ENCODE measurements at places on chromosomes 7 and 10.

DNA sequence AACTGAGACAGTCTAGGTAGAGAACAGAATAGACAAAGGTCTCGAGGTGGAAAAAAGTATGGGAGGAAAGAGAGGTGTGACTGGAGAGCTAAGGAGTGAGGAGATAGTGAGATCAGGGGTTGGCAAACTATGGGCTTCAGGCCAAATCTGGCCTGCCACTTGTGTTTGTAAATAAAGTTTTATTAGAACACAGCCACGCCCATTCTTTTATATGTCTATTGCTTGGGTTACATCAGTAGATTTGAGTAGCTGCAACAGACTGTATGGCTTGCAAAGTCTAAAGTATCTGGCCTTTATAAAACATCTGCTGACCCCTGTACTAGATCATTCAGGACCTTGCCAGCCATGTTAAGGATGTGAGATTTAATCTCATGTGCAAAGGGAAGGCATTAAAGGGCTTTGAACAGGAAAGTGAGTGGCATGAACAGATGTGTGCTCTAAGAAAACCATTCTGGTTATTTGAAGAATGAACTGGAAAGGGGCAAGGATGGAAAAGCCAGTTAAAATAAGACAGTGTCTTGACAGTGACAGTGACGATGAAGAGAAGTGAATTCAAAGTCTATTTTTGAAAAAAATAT lies 240.3 kb downstream of the RNLS start:
- DNase-seq, result no peak

GRCh38 chr10:132403511-132404168 lies 6.6 kb downstream of the PWWP2B start:
- peak; percentile 48 for DNase-seq

GRCh38 chr7:142628945-142629344 lies 120.3 kb upstream of the PRSS1 start:
- DNase-seq, result no peak

DNA sequence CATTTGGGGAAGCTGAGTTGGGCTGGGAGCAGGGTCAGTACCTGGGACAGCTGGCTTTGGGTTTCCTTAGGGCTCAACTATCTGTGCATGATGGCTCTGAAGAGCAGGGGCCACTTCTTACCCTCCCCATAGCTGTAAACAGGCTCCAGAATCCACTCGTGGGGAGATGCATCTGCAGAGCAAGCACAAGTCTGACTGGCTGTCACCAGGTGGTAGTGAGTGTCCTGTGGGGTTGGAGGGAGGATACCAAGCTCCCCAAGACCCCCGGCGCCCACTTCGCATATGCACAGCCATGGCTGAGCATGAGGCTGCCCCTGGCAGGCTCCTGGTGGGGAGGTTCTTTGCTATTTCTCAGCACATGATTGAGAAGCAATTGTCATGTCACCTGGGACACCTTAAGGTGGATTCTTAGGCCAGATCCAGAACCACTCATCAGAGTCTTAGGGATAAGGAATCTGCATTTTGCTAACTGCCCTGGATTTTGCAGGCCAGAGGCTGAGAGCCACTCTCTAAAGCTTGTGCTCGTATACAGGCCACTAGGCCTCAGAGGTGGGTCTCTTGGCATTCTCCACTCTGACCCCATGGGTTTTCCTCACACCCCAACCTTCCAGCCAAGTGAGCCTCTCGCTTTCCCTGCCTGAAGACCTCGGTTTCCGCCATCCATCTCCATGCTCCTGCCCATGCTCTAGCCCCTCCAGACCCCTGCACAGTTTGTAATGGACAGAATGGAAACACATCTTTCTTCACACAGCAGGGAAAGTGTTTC lies 53.7 kb downstream of the ADCY1 start:
- DNase-seq, result no peak

- no peak for DNase-seq
These were observed 69.0 kb downstream of the CREB5 start for GRCh38 chr7:28481091-28481926.

GRCh38 chr10:49177391-49178355 lies 10.5 kb downstream of the TMEM273 start:
- peak; percentile 30 for DNase-seq

- DNase-seq, result no peak
These were observed 399.2 kb downstream of the INHBA start for GRCh38 chr7:41303709-41304108.

- no peak for DNase-seq
These were observed 306.1 kb downstream of the PRPF18 start for GRCh38 chr10:13892871-13893270.

DNA sequence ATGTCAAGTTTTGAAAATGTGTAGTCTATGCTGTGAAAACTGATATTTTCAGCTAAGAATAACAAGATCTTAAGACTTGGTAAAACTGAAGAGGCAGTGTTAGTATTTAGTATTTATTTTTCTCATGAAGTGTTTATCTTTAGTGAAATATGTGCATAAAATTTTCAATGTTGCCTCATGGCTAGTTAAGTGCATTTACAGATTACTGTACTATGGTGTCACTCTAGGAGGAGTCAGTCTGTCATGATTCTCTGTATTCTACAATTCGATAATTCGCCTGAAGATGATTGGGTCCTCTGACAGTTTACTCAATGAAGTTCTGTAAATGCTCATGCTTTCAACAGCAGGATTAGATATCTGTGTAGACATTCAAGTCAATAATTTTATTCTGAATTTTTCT lies 488.1 kb upstream of the GRM3 start:
- no peak for DNase-seq

DNA sequence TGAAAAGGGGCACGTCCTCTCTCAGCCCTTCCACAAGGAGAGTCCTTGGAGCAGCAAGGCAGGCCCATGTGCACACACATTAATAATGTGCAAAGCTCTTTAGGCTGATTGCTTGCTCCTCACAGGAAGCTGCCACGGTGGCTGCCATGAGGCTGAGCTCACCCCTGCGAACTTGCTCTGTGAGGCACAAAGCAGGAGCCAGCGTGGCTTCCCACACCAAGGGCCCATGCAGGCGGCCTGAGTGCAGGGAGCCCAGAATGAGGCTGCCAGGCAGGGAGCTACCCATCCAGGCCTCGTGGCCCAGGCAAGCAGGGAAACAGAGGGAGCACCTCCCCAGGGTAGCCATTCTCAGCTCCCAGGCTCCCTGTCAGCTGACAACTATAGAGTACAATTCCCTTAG lies 242.9 kb downstream of the GRID1 start:
- no peak for DNase-seq

GRCh38 chr10:23291551-23292334 lies 52.9 kb downstream of the C10orf67 start:
- DNase-seq, result no peak

DNA sequence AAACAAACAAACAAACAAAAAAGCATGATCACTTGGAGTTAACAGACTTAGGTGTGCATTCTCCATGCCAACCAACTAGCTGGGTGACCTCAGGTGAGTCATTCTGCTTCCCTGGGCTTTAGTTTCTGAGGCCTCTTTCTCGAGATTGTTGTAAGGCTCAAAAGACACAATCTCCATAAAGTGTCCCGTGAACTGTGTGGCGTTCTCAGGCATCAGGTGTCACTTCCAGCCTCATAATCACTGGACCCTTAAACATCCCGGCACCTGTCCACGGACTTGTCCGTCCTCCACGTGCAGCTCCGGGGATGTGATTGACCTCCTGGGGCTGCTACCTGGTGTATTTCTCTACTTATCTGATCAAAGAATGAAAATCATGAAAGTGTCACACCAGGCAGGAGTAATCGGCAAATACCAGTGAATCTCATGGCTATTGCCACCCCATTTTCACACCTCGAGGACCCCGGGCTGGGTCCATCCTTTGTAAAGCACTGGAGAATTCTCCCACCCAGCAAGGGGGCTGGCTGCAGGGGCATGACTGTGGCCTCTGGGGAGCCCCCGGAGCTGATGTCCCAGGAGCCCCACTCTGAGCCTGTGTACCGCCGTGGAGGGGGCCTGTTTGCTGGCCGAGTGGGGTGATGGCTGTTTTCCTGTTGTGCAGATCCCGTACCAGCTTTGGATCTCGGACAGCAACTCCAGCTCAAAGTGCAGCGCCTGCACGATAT lies 189.8 kb upstream of the SH2B2 start:
- no peak for DNase-seq

DNA sequence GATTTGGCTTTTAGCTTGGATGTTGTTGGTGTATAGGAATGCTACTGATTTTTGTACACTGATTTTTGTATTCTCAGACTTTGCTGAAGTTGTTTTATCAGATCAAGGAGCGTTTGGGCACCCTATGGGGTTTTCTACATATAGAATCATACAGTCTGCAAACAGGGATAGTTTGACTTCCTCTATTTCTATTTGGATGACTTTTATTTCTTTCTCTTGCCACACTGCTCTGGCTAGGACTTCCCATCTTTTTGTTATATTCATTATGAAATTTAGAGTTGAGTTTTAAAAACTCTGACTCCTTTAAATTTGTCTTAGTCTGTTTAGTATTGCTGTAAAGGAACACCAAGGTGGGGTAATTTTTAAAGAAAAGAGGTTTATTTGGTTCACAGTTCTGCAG lies 4.7 kb downstream of the ZNF786 start:
- DNase-seq, result no peak

DNA sequence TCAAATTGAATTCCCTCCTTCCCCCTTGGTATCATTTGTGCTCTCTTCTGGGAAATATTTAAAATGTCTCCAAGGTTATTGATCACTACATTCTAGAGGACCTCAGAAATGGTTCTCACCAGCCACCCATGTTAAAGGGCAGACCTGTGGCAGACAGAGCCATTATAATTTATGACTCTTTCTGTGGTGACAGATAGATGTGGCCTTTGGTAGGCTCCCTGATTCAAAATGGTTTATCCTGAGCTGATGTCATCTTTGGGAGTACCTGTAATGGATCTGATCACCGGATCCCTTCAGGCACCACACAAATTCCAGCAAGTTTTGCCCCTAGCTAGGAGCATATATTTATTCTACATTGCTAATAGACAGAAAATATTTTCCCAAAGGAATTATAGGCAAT lies 267.5 kb downstream of the SDK1 start:
- no peak for DNase-seq

- peak; percentile 21 for DNase-seq
These were observed 238.9 kb downstream of the CAMK1D start for GRCh38 chr10:12588091-12588860.

- DNase-seq, result no peak
These were observed 103.7 kb upstream of the HABP2 start for GRCh38 chr10:113449006-113449695.

DNA sequence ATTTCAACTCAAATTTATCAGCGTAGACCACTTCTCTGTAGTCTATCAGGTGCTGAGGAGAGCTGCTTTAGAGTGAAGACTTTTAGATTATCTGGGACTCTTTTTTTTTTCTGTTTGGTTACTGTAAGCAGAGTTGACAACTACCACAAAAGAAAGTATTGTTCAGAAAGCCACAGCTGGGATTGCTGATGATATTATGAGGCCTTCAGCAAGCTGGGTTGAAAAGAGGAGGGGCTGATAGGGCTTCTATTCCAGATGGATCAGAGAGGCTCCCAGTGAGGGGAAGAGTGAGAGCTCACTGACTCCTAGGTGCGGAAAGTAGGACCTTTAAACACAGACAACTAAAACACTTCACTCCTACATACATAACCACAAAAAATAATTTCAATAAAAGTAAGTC lies 188.5 kb upstream of the FERD3L start:
- DNase-seq, result no peak
